ENCODE measurements at places on chromosomes 4 and X.

DNA sequence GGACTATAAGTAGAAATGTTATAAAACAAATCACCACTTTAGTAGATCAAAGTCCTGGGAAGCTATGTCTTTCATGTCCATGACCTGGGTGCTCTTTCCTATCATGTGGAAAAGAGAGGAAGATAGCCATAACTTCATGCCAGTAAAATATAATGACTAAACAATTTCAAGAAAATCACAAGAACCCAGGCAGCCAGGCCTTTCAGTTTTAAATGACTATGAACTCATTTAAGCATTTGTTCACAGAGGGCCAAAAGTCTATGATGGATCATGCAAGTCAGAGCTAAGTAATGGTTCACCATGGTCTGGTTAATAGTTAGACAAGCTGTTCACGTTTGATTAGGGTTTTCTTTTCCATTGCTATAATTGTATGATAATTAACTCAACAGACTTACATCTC is 155.8 kb downstream of the PPARGC1A start:
- DNase-seq = no peak

GRCh38 chr4:169185133-169185956 is 85.4 kb downstream of the SH3RF1 start:
- no peak for DNase-seq

DNA sequence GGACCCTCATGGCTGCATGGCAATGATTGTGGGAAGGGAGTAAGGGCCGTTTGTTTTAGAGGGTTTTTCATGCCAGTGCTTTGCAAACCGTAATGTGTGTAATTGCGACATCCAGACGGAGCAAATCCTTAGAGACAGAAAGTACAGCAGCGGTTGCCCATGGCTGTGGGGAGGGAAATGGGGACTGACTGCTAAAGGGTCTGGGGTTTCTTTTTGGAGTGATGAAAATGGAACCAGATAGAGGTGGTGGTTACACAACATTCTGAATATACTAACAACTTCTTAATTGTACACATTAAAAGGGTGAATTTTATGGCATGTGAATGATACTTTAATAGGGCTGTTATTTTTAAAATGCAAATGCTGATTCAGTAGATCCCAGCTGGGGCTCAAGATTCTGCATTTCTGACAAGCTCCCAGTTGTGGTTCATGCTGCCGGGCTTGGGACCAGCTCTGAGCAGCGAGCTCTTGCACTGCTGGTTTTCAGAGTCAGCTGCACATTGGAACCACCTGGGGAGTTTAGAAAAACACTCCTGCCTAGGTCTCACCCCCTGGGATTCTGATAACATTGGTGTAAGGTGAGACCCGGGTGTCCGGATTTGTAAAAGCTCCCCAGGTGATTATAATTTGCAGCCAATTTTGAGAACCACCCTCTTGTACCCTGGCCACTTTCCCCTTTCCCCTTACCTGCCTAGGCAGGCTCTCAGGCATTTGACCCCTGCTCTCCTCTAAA is 47.7 kb downstream of the PRPS1 start:
- DNase-seq = peak; percentile 57

DNA sequence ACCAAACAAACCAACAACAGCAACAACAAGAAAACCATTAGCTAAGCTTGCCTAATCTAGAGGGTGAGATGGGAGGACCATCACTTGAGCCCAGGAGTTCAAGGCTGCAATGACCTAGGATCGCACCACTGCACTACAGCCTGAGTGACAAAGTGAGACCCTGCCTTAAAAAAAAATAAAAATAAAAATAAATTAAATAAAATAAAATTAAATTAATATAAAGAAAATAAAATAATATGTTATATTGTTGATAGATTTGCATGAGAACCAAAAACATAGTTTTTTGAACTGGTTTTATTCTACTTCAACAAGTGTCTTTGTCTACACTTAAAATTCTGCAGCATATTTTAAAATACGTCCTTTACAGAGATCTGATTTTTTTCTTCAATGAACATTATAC is 2683.1 kb downstream of the ARAP2 start:
- no peak for DNase-seq

DNA sequence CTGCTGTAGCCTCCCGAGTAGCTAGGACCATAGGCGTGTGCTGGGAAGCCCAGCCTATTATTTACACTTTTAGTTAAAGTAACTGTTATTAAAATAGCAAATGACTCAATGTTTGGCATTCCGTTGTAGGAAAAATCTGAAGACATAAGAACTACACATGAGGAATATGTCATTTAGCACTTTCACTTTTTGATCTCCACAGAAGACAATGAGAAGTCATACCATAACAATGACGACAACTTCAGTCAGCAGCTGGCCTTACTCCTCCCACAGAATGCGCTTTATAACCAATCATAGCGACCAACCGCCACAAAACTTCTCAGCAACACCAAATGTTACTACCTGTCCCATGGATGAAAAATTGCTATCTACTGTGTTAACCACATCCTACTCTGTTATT is 6.7 kb downstream of the GPR34 start:
- peak; percentile 24 for DNase-seq

- no peak for DNase-seq
Observed at GRCh38 chrX:126719208-126719607, 100.3 kb upstream of the PRR32 start.

DNA sequence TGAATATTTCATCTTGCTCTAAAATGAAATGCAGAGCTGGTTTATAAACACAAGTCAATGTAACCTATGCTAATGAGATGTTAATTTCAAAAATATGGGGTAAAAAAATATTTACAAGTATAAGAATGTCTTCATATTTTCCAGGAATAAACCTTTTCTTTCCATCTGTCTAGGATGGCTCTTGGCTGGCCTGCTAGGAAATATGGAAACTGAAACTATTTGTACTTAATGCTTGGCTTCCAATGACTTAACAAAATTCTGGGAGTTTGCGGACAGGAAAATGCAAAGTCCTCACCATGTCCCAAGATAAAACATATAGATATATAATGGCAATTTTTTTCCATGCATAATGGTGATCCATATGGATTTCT is 168.1 kb downstream of the SCFD2 start:
- DNase-seq = peak; percentile 23

DNA sequence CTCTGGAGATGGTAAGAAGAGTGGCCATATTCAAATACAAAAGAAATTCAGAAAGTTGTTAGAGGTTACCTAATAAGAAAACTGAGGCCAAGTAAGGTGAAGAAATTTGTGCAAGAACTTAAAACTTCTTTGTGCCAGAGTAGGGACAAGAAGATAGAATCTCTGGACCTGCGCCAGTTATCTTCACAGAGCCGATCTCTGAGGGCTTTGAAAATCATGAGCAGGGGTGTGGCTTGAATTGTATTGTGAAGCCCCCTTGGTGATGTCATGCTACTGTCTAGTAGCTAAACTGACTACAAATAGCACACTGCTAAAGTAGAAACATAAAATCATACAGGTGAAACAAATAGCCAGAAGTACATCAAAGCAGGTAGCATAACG is 184.6 kb downstream of the UGT8 start:
- no peak for DNase-seq

DNA sequence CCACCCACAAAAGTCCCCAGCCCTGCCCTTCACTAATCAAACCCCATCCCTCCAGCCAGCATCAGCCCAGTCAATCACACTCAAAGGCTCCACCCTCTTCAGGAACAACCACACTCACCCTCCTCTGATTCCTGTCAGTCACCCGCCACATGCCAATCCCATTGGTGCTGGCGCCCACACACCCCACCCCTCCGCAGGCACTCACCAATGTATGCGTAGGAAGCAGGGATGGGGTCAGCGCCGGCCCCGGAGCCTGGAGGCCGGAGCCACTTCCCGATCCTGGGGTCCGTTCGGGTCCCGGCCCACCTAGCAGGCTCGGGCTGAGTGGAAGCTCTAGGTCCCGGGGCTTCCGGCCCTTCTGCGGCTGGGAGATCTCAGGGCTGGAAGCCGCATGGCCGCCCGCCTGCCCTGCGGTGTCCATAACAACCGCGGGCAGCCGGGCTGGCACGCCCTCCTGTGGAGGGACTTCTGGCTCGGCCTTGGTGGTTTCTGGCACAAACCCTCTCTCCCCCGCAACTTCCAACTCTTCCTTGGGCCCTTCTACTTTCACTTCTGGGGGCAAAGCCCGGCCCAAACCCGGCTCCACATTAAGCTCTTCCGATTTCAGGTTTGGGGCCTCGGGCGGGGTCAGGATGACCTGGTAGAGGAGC is 7.9 kb upstream of the CFP start:
- DNase-seq = peak; percentile 76

DNA sequence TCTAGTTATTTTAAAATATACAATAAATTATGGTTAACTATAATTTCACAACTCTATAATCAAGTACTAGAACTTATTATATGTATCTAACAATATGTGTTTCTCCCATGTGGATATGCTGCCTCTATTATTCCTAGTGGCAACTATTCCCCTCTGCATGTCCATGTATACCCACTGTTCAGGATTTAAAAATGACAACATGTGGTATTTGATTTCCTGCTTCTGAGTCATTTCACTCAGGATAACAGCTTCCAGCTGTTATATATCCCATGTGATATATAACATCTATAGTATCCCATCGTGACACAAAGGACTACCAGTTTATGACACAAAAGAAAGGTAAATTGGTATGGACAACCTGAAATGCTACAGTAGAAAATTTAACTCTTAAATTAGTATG is 167.4 kb upstream of the TACR3 start:
- no peak for DNase-seq

GRCh38 chr4:166657261-166657660 is 577.0 kb downstream of the SPOCK3 start:
- no peak for DNase-seq

- DNase-seq = no peak
Observed at GRCh38 chr4:89400287-89401035, 92.9 kb upstream of the GPRIN3 start.

DNA sequence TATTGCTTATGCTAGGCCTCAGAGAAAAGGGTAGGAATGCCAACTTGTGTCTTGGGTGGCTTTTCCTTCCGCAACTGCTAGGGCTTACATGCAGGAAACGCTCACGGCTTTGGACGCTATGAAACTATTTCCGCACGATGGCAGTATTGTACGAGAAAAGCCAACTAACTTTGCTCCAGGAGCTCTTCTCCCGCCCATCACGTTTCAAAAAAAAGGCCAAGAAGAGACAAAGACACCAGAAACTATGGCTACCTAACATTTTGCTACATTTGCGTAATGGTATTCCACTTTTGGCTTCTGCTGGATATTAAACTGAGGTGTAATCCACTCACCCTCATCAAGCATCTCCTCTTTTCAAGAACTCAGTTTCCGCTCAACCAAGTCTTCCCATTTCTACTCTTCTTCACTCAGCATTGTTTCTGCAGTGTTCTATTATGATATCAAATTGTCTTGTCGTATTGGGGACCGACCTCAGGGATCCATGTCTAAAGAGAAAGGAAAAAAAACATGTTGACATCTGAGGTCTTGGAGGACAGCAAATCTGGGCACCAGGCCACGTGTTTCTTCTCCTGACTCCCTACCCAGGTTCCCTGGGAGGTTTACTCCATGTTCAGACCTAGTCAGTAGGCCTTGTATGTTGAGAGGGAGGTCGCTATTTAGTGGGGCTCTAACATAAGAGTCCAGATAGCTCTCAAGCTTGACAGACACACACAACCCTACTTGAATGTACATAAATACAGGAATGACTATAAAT is 239.4 kb upstream of the STK26 start:
- no peak for DNase-seq
